Myocyte (in vitro differentiated cells): ENCODE measurements at places on chromosomes 2 and 18. TPM values are rescaled to one million over a fixed set of nuclear protein-coding genes. Genes with fewer than 3 reads are reported as not detected.

Gene LRRC30
- not detected in 2 replicates for total RNA-seq

Gene KCNK3
- 0.62 and 1.1 TPM in 2 replicates for total RNA-seq

DNA sequence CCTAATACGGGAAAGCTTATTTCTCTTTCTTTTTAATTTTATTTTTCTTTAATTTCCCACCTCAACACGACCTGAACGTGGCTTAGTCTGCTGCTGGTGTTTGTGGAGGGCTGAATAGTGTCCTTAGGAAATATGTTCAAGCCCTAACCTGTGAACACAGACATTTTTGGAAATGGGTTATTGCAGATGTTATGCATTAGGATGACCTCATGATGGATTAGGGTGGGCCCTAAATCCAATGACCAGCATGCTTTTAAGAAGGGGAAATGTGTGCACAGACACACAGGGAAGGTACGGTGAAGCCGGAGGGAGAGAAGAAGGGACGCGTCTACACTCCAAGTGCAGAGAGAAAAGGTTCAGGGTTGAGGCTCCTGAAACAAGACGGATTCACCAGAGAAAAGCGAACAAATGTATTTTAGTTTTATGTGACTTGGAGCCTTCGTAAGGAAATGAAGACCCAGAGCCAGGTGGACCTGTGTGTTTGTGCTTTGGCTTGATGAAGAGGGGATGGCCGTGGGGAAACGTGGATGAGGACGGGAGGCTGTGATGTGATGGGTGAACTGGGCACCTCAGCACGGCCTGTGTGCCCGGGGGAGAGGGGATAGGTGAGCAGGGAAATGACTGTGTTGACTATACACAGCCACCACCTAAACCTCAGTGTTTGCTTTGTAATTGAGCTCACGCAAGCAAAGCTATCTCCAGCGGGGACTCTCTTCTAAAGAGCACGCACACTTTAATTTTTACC, 37.5 kb downstream of the RTP5 start:
- DNase-seq = no peak

DNA sequence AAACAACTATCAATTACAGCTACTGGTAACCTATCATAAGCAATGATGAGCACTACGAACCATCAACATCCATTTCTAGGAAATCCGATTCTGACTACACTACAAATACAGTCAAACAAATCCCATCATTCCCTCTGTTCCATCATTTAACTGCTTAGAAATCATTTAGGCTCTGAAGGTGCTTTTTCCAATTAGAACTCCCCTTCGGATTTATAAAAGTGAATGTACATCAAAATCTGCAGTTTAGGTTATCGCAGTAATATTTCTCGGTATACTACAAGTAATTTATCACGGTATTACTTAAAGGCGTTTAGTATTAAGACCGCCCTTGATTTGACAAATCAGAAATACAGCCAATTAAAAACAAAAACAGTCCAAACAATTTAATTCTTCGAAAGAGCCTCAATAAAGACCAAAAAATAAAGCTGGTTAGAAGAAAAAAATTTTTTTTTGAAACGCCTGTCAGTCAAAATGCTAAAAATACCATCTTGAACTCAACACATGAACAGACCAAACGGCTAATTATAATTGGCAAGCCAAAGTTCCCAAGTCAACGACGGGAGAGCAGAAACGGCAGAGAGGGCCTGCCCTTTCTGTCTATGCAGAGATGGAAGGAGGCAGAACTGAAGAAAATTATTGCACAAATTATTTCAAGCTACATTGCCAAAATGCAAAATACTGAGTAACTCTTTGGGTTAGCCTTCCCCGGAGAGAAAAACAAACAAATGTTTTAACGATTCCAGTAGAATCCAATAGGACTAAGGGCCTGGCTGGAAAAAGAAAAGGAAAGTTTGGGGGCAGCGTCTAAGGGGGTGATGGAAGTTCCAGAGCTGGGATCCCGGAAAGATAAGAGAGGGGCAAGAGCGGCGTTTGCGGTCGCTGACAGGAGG, 1.2 kb downstream of the VPS54 start:
- peak; percentile 61 for DNase-seq
